Common myeloid progenitor, CD34-positive (primary cell): ENCODE measurements at places on chromosomes 16 and 17.

- no peak for DNase-seq
Observed at GRCh38 chr17:82342361-82343079, 9.0 kb upstream of the SECTM1 start.

GRCh38 chr16:74465851-74466685, 44.8 kb upstream of the CLEC18B start:
- DNase-seq, result no peak

- peak; percentile 89 for DNase-seq
Observed at GRCh38 chr17:82351713-82352488, 7.1 kb upstream of the TEX19 start.

DNA sequence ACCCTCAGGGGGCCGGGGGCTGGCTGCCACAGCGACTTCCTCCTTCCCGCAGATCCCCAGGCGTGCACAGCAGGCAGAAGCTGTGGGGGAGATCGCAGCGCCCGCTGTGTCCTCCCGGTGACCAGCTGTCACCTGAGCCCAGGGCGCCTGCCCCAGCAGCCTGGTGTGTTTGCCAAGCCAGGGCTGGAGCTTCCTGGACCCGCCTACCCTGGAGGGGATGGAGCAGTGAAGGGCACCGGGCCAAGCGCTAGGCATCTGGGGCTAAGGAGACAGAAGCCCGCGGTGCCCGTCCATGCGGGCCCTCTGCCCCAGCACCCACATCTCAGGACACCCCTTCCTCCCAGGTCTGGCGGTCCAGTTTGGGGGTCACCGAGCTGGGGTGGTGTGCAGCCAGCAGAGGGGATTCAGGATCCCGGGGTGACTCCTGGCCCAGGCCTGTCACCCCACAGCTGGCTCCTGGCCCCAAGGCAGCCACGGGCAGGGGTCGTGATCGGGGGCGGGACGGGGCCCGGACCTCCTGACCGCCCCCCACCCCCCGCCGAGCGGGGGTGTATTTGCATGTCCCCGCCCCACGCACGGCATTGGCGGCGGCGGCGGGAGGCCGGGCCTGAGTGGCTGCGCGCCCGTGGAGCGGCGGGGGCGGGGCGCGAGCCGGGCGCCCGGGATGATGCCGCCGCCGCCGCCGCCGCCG, at the start of gene RAB26:
RAB26 (plus strand) TSS at position 645 of the 691 bp plus-strand sequence. CDS start 159 bp downstream, outside the sequence.
- DNase-seq, result peak; percentile 62

- no peak for DNase-seq
Observed at GRCh38 chr17:43395165-43395564, 3.6 kb upstream of the ARL4D start.

DNA sequence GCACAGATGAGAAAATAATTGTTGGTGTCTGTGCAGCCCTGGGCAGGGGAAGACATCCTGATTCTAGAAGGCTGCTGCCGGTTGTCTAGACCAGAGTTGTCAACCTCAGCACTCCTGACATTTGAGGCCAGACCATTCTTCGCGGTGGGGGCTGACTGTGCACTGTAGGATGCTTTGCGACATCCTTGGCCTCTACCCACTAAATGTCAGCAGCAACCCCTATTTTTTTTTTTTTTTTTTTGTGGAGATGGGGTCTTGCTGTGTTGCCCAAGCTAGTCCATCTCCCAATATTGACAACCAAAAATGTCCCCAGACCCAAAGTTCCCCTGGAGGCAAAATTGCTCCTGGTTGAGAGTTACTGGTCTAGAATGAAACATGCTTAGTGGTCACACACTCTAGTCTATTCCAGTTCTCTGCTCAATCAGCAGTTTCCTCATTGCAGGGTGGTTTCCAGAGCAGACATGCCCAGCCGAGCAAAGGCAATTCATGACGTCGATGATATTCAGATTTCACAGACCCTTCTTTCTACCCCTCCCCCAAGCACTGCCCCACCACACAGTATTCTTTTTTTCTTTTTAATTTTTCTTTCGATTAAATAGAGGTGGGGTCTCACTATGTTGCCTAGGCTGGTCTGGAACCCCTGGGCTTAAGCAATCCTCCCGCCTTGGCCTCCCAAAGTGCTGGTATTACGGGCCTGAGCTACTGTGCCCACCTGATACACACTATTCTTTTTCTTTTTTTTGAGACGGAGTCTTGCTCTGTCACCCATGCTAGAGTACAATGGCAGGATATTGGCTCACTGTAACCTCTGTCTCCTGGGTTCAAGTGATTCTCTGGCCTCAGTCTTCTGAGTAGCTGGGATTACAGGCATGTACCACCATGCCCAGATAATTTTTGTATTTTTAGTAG, 9.0 kb downstream of the C17orf99 start:
- DNase-seq, result peak; percentile 93

- DNase-seq, result no peak
Observed at GRCh38 chr17:61458421-61459141, 6.4 kb downstream of the TBX4 start.

DNA sequence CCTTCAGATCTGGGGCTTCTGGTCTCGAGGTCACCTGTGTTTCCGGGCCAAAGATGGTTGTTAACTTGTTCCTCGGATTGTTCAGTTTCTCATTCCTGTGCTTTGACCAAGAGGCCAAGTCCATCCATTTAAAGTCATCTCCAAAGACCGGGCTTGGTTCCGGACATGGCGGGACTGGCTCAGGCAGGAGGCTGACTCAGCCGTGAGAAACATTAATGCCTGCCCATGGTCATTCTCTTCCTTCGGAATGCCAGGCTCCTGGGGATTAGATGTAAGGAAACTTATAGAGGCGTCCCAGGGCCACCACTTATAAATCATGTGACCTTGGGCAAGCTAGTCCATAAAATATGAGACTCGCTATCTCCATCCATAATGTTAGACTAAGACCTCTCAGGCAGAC, 13.6 kb upstream of the NKD1 start:
- no peak for DNase-seq

- no peak for DNase-seq
Observed at GRCh38 chr16:83211711-83212110, 584.9 kb downstream of the CDH13 start.

- no peak for DNase-seq
Observed at GRCh38 chr17:63601439-63602371, 1.0 kb downstream of the TACO1 start.

- DNase-seq, result no peak
Observed at GRCh38 chr17:57732062-57732461, 13.0 kb downstream of the CCDC182 start.

- peak; percentile 40 for DNase-seq
Observed at GRCh38 chr16:81261049-81261648, 22.7 kb downstream of the BCO1 start.

GRCh38 chr16:27449434-27450195, 47.6 kb downstream of the IL21R start:
- peak; percentile 97 for DNase-seq

GRCh38 chr17:43384476-43384862, 14.3 kb upstream of the ARL4D start:
- no peak for DNase-seq

DNA sequence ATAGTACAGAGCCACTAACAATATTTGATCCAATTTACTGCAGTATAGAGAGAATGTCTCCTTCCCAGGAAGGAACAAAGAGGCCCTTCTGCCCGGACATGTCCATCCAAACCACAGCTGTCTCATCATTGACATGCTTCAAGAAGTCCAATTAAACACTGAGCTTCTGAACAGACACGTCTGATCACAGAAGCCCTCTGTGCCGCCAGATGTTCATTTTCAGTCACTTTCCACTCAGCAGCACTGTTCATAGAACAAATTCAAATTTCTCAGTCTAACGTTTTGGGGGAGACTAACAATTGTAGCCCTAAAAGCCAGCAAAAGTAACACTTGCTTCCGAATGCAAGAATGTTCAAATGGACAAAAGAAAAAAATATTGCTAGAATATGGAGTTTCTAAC, 15.3 kb downstream of the ZC3H7A start:
- no peak for DNase-seq

GRCh38 chr16:1740781-1741490, 30.4 kb downstream of the NME3 start:
- DNase-seq, result no peak

GRCh38 chr17:49545806-49546545, 29.7 kb upstream of the NXPH3 start:
- DNase-seq, result no peak

DNA sequence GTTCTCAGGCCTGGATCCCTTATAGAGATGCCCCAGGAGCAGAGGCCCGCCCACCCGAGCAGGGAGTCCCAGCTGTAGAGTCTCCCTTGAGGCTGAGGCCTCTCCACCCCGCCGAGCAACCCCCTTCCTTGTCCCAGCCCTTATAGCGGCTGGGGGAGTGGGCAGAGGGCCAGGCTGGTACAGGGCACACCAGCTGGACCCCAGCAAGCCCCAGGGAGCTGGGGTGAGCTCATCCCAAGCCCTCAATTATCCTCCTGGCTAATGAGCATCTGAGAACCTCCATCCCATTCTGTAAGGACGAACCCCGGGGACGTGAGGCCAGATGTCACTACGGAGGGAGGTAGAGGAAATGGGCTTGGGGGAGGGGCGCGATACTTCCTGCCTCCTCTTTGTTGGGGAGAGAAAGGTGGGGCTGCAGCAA, 3.2 kb upstream of the SNN start:
- no peak for DNase-seq

DNA sequence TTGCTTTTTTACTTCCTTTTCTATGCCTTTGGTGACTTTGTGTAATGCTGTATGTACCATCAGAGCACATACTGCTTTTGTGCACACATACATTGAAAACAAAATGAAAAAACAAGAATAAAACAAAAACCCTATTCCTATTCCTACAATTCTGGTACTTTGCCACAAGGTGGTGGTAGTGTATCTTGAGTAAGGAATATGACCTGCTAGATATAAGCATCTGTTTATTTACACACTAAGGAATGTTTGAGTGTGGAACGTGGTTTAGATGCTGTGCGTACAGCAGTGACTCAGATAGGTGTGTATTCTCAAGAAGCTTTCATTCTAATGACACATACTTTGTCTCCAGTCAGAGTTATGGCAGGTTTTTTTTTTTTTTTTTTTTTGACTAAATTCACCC, 606.2 kb downstream of the WWOX start:
- DNase-seq, result peak; percentile 17

- DNase-seq, result peak; percentile 26
Observed at GRCh38 chr17:1713878-1714426, 3.8 kb upstream of the TLCD2 start.

DNA sequence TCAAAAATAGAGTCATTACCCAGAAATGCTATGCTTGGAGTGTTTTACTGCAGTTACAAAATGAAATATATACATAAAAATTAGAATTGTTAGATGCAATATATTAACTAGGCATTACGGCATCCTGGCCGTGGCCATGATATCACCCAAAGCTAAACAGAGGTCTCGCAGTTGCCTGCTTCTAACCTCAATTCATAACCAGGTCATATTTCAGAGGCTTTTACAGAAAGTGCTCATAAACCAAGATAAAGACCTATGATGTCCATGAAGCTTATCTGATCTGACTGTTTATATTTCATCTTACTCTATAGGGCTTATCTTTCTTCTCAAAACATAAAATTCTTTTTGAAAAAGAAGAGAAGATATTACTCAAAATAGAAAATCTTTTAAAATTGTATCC, 664.5 kb upstream of the SALL1 start:
- DNase-seq, result no peak

GRCh38 chr16:88073201-88073721, 122.0 kb downstream of the BANP start:
- DNase-seq, result no peak

DNA sequence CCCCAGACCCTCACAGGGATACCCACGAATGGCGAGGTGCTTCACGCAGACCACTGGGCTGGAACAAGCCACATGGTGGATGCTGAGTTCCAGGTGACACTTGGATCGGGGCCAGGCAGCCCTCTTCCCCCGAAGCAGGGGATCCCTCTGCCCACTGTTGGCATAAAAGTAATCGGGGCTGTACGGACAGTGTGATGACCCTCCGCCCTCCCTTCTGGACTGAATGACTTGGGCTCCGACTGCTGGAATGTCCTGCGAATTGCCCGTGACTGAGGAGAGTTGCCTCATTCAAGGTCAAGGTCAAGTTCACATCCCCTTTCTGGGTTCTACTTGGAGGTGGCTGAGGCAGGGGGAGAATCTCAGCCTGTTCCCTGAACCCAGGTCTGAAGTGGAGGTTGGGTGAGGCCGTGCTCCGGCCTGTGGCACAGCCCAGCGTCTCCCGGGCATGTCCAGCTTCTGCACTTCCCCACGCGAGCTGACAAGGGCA, 28.5 kb upstream of the CREBBP start:
- DNase-seq, result no peak

GRCh38 chr17:68310152-68310551, 18.9 kb downstream of the ARSG start:
- DNase-seq, result no peak

DNA sequence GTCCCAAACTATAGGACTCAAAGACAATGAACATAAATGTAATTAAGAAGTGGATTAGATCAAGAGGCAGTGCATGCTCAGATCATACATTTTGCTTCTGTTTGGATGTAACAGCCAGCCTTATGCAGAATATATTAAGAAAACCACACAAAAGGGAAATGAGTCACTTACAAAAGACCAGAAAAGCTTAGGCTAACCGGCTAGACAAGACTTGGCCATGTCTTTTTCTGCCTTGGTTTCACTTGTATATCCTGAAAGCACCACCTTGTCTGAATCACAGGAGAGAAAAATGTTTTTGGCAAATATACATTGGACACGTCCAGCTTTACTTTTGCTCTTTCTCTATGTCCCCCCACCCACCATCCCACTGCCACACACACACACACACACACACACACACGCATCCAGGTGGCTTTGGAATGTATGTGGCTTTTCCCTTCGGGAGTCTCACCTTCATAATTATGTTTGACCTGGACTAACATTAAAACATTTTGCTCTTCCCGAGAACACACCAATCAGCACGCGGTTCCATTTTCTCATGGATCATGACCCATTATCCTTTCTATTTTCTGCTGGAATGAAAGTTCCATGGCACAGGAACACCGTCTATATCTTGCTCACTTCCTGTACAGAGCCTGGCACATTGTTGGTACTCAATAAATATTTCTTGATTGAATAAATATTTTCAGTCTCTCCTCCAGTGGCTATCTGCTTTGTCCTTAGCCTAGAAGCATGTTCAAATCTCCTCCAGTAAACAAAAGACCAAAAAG, 64.6 kb downstream of the CDK5R1 start:
- peak; percentile 7 for DNase-seq

DNA sequence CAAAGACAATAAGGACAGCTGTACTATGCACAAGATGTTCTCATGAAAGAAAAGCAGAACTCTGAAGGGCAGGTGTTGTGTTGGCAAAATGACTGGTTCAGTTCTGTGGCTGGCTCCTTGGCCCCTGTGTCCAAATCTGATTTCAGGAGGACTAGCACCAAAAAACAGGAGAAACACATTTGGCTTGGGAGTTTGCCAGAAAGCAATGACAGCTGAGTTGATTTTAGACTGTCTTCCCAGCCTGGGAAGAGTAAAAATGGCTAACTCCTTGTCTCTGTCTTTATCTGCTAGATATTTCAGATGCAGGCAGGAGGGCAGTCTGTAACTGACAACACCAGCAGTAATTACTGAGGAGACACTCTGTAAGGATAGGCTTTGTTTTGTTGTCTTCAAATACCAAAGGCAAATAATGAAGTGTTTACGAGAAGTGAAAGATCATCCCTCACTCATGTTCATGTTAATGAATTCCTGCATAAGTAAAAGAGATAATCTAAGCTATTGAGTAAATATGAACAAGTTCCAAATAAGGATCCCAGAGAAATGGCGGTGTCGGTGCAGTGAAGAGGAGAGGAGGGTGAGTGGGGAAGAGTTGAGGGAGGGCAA, 989.0 kb downstream of the CDH11 start:
- DNase-seq, result no peak

GRCh38 chr16:19980632-19981265, 92.9 kb downstream of the GPR139 start:
- peak; percentile 13 for DNase-seq
